ENCODE measurements at places on chromosomes 6 and 20. TPM values are rescaled to one million over a fixed set of nuclear protein-coding genes. Genes with fewer than 3 reads are reported as not detected.

The NKX2-2 gene
- 3.1 TPM for total RNA-seq

DNA sequence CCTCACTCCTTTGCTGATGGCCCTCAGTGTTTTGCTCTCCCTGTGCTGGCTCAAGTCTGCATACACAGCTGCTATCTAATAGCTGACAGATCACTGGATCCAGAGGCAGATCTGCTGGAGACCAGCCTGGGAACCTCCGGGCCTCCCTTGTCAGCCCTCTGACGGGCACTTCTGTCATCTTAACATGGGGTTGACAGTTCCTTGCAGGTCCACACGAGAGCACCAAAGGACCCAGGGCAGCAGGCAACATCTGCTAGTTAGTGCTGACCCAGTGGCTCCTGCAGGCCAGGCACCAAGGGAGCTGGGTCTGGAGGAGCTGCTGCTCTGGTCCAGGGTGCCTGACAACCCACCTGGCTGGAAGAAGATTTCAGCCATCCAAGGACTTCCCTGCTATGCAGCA is 208.1 kb downstream of the UST start:
- no peak for DNase-seq

DNA sequence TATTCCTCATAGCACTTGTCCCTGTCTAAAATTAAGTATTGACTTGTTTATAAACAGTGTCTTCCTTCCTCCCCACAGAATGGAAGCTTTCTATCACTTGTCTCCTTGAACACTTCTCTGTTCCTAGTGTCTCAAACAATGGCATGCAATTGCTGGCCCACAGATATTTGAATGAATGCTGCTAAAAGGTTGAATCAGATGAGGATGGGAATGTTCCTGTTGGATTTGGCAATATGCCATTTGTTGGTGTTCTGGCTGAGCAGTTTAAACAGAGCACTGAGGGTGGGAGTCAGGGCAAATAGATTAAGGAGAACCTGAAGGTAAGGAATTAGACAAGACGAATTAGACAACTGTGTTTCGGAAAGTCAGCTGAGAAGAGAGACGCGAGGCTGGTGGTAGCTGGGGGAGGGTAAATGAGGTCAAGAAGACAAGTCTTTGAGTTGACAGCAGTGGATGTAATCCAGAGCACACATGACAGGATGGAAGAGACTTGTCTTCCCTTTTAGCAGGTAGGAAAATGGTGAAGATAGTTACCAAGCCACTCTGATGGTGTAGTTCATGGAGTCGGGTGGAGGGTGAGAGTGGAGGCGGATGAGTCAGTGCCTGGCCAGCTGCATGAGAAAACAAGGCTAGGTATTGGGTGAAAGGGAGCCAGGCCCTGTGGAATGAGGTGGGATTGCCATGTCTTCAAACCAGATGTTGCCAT is 58.3 kb upstream of the GNRH2 start:
- peak; percentile 58 for DNase-seq

GRCh38 chr20:34449674-34450592 is 66.3 kb upstream of the DYNLRB1 start:
- no peak for DNase-seq

DNA sequence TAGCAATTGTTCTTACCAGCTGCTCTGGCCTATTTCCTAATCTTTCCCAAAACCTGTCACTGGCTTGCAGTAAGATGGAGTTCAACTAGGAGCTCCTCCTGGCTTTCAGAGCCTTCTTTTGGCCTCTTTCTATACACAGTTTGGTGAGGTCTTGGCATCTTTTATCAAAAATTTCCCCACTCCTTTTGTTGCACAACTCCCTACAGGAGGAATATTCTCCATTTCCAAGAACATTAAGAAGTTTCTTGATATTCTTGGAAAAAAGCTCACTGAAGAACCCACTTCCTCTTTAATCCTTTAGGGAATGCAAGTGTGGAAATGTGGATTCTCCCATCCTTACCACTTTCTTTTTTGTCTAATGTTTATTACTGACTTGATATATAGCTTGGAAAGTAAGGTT is 171.3 kb upstream of the KCNK16 start:
- no peak for DNase-seq

DNA sequence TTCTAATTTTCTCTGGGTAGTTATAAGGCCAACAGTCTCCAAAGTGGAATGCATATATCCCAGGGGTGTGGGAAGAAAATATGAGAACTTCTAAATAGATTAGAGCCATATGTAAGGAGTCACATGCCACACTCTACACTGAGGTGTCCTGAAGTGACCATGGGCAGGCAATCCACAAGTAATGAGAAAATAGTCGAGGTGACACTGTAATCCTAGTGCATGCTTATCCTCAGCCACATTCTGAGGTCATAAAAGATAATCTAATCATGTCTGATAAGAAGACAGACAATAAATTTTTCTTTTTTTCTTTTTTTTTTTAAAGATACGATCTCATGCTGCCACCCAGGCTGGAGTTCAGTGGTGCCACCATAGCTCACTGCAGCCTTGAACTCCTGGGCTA is 62.2 kb downstream of the CD164 start:
- DNase-seq: no peak

DNA sequence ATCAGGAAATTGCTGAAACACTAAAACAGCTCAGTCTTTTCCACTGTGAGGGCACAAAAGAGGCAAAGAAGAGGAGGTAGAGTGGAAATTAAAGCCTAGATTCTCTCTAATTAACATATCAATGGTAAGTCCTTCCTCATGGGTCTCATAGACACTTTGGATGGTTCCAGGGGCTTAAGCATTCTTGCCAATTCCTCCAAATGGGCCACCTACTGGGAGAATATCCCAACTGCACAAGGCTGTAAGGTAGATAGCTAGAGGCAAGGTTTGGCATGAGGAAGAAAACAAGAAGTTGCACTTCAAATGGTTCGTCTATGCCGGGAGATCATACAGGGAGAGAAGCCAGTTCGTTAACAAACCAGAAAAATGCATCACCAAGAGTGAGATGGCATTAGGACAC is 107.6 kb upstream of the KHDRBS2 start:
- no peak for DNase-seq

DNA sequence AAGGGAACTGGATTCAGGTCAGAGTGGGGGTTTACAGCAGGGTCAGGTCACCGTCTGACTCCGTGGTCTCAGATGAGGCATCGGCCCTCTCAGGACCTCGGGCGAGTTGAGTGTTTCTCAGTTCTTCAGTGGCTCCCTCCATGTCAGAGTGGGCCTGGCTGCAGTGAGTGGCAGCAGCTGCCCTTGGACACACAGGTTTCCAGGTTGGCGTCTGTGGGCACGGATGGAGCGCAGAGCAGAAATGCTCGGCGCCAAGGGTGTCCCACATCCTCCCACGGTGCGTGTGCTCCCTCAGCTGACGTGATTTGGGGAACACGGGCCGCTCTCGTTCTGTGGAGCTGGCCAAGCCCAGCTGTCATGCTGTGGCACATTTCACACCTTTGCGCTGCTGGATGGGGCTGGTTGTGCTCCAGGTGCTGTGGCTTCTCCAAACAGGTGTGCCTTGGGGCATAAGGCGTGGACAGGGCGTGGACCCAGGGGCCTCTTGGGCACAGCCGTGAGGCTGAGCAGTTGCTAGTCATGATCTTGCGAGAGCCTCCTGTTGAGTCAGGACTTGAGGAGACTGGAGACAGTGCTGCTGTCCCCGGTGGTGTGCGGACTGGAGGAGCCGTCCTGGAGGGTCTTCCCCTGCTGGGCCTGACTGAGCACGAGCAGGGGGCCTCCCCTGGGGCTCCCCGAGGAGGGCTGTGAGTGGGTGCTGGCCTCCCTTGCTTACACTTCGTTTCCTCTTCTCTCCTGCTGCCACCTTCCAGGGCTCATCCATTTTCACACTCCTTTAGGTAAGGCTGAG is 9.5 kb upstream of the DNAJC5 start:
- DNase-seq: no peak

DNA sequence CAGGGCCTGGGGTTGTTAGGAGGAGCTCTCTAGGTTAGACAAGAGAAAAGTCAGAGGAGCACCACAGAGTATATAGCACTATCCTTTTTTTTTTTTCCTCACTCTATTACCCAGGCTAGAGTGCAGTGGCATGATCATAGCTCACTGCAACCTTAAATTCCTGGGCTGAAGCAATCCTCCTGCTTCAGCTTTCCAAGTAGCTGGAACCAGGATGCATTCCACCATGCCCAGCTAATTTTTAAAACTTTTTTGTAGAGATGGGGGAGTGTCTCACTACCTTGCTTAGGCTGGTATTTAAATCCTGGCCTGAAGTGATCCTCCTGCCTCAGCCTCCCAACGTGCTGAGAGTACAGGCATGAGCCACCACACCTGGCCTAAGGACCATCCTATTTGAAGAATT is 19.3 kb upstream of the AKIRIN2 start:
- no peak for DNase-seq

The KIF25 gene
- total RNA-seq: not detected

- no peak for DNase-seq
These were observed 54.7 kb downstream of the SSR1 start for GRCh38 chr6:7258231-7258763.

- DNase-seq: no peak
These were observed 10.6 kb downstream of the DDR1 start for GRCh38 chr6:30894935-30895334.

- DNase-seq: no peak
These were observed 16.6 kb downstream of the ZHX3 start for GRCh38 chr20:41300886-41301285.

GRCh38 chr6:158777510-158777909 is 41.7 kb downstream of the EZR start:
- DNase-seq: no peak

- DNase-seq: no peak
These were observed 39.8 kb upstream of the MYL9 start for GRCh38 chr20:36501367-36502006.

The C20orf204 gene
- 0.95 TPM for total RNA-seq

GRCh38 chr20:31392836-31393235 is 2.4 kb upstream of the DEFB119 start:
- no peak for DNase-seq

The JAG1 gene
- 8.2 TPM for total RNA-seq

The SLC35D3 gene
- not detected for total RNA-seq

GRCh38 chr20:3908667-3909066 is 19.5 kb downstream of the PANK2 start:
- no peak for DNase-seq

The OXT gene
- not detected for total RNA-seq

GRCh38 chr6:158409451-158409850 is 97.2 kb downstream of the TULP4 start:
- no peak for DNase-seq

DNA sequence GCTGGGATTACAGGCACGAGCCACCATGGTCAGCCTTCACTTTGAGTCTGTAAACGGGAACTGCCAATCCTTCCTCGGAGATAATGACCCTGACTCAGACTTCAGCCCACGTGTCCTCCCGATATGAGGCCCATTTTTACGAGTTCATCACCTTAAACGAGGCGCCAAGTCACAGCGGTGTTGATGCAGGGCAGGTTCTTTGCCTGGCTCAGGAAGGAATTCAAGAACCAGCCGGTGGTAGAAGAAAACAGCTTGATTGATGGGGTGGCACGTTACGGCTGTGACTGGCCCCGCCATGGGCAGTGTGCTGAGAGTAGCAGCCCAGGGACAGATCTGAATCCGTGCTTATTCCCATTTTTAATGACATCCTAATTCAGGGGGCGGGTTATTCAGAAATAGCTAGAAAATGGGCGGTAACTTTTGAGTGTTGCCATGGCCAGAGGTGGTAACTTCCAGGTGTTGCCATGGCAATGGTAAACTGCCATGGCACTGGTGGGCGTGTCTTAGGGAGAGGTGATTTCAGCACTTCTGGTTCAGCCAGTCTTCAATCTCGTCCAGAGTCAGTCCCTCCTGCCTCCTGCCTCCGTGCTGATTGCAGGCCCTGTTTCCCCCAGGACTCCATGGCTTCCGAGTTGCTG is 9.1 kb upstream of the MAP1LC3A start:
- DNase-seq: no peak

DNA sequence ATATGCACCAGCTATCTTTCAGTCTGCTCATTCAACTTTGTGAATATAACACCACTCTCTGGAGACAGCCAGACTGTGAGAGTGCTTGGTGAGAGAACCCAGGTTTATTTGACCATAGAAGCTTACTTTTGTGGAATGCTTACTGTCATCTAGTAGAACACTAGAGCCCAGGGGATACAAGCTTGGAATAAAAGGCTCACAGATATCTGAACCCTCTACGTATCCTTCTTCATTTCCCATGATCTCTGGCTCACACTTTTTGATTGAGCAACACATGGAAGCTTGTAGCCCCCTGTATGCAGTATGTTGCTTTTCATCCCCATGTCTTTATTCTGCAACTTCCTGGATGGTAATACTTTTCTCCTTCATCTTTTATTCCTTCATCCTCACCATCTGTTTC is 835.3 kb upstream of the CITED2 start:
- no peak for DNase-seq

The LAMA4 gene
- total RNA-seq: 13.0 TPM

- DNase-seq: no peak
These were observed 586 bp downstream of the ZNF512B start for GRCh38 chr20:63968928-63969760.

DNA sequence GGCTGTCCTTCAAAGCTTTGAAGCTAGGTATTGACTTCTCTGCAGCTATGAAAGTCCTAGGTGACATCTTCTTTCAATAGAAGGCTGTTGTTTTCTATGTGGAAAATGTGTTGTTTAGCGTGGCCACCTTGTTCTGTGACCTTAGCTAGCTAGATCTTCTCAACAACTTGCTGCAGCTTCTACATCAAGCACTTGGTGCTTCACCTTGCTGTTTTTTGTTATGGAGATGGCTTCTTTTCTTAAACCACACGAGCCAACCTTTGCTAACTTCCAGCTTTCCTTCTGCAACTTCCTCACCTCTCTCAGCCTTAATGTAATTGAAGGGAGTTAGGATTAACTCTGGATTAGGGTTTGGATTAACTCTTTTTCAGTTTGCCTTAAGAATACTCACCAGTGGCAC is 128.6 kb upstream of the MMS22L start:
- DNase-seq: no peak

DNA sequence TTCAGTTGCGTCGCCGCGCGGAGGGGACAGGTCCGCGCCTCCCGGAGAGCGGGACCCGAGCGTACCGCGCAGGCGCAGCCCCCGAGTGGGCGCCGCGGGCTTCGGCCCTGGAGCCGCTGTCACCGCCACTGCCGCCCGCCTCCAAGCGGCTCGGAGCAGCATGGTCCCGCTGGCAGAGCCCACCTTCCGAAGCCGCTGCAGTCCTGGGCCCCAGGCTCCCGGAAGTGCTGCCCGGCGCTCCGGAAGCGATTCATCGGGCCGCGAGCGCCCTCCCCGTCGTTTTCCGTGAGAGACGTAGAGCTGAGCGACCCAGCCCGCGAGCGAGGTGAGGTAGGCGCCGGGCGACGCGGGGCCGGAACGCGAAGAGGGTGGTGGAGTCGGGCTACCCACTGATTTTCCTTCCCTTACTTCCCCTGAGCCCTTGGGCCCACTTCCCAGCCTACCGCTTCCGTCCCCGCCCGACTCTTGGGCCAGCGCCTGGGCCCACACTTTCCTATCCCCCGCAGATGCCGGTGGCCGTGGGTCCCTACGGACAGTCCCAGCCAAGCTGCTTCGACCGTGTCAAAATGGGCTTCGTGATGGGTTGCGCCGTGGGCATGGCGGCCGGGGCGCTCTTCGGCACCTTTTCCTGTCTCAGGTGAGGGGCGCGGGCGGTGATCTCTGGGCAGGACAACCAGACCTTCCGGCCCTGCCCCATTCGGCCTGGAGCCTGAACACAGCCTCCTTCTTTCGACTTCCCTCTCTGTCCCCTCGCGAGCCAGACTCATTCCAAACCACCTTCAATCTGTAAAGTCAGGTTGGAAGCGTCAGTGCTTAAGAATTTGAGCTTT is at the start of the genes NFS1 and ROMO1:
NFS1 (minus strand) TSS at position 226 of the 830 bp plus-strand sequence; CDS start at position 162, 64 bp downstream.
ROMO1 (plus strand) TSS at position 279 of the 830 bp plus-strand sequence; CDS start at position 507, 228 bp downstream.
- peak; percentile 91 for DNase-seq

The KHDC1L gene
- not detected for total RNA-seq

Measured in MG63 (cell line).